ENCODE measurements at places on chromosomes 1 and 21.

GRCh38 chr1:82390627-82391026, 589.9 kb downstream of the ADGRL2 start:
- no peak for DNase-seq

DNA sequence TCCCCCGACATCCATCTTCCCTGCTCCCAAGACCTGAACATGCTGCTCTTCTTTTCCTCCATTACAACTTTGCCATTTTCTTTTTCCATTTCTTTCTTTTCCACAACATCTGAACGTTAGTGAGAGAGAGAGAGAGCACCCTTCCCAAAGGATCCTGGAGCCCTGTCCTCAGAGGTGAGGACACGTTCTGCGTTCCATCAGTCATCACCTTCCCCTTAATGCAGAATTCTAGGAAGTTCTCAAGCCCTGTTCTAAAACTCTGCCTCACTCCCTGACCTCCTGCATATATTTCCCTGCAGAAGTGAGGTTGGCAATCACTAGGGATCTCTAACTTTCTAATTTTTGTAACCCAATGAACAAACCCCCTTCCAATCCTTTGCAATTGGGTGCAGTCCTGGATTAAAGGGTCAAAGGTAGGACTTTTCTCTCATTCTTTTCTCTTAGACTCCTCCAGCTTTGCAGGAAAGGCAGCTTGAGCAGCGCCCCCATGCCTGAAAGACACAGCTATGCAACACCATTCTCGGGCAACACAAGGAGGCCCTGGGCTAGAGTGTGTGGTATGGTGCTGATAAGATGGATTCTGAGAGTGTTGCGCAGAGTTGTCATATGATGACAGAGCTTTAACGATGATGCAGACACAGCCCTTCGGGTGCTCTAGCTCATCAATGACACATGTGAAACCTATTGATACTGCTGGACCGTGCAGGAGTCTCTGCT, 59.2 kb upstream of the TNR start:
- DNase-seq: peak; percentile 20

DNA sequence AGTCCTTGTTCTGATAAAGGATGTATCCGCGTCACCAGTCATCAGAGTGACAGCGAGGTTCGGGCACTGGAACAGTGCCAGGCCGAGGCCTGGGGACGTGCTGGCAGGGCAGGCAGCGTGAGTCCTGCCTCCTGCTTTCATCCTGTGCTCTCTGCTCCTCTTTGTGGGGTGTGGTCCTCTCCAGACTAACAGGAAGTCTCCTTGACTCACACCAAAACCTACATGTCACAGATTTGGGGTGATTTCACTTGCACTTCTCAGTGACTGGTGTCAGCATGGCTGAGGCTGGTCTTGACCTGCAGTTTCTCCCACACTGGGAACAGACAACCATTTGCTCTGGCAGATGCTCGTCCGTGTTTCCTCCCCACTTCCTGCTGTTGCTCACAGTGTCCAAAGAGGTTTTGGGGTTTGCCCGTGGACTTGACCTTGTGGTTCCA, 8.8 kb upstream of the NLRP3 start:
- peak; percentile 55 for DNase-seq

DNA sequence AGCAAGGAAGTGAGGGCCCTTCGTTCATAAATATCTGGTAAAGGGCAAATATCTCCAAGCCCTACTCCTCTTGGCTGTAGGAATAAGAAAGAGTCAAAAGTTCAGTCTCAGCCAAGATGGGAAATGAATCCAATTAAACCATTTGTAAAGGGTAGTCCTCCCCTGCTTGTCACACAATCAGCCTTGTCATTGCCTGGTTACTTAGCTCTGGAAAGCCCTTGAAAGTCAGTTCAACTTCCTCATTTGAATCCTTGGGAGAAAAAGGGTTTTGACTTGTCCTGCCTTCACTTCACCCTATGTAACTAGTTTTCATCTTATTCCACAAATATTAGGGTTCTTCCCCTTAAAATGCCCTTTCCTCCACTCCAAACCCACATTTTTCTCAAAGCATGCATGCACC, 100.0 kb downstream of the ELAVL4 start:
- peak; percentile 2 for DNase-seq

GRCh38 chr21:25691976-25692375, 42.7 kb downstream of the ATP5PF start:
- DNase-seq: no peak

DNA sequence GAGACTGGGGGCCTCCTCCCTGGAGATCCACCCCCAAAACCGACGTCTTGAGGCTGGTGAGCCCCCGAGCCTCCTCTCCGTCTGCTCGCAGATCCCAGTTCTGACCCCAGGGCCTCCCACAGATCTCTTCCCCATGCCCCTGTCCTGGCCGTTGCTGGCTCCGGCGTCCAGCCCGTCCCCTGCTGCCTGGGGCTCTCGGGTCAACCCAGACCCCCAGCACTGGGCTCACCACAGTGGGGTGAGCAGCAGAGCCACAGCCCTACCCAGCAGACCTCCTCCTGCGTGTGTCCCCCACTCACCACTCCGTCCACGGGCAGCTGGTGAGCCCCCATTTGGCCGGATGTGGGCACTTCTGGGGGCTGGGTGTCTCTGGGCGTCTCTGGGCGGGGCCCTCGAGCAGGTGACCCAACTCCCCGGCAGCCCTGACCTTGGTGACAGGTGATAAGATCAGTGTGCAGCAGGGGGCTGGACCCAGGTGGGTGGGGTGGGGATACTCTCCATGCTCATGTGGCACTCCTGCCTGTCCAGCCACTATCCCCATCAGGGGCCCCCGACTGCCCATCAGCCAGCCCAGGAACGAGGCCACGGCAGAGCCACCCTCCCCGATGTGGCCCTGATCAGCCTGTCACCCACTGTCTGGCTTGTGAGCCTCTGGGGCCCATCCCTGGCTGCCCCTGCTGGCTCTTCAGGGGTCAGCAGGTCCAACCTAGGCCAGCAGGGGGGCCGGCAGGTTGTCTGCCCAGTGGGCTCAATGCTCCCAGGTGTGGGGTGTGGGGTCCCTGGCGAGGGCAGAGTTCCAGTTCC, 709 bp downstream of the TNFRSF14 start:
- peak; percentile 62 for DNase-seq

DNA sequence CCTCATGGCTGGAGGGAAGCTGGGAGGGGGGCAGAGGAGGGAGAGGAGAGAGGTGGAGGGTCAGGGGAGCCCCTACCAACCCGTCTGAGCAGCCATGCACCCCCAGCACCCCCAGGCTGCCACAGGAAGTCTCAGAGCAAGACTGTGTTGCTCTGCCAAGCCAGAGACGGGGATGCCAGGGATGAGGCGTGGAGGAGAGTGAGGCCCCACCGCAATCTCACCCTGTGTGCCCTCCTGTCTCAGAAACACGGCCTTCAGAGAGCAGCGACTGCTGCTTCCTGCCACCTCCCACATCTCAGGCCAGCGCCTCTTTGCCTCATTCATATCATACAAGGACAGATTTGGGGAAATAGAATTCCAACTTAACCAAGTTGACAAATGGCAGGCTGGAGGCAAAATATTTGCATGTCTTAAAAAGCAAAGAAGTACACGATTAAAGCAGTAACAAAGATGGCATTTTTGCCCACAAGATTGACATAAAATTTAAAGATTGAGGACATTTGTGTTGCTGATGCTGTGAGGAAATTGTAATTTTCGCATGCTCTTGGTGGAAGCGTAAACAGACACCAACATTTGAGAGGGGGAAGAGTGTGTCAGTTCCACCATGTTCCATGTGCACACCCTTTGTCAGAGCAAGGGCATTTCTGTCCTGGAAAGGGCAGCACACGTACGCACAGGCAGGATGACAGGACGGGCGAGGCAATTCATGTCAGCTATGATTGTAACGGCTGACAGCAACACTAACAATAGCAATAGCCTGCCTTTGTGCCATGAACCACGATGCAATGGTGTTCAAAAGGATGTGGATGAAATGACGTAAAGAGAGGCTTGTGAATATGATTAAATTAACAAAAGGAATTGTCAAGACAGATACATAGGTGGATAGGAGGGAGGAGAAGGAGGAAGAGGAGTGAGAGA, 59.0 kb upstream of the BACE2 start:
- DNase-seq: peak; percentile 8

DNA sequence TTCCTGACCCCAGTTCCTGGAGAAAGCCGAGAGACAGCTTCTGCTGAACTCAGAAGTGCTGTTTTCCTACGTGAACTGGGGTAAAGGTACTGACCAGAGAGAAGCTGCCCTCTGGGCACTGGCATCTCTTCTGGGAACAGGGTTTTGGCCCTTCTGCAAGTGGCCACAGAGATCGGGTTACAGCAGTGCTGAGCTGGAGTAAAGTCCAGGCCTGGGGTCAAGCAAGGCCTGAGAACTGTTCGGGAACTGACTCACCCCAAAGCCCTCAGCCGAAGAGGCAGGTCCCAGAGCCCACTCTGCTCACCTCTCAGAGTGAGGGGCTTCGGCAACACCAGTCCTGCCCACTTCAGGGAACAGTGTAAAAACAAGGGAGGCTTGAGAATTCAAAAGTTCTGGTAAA, 177.2 kb upstream of the RUNX1 start:
- DNase-seq: no peak

GRCh38 chr1:214008791-214009422, 21.1 kb downstream of the PROX1 start:
- no peak for DNase-seq

GRCh38 chr1:175209493-175209921, 16.9 kb upstream of the KIAA0040 start:
- DNase-seq: peak; percentile 69

- DNase-seq: no peak
Measured at GRCh38 chr1:56191369-56191768, 388.0 kb downstream of the PLPP3 start.

- DNase-seq: no peak
Measured at GRCh38 chr1:216818284-216818683, 95.1 kb upstream of the ESRRG start.

GRCh38 chr1:186901631-186902030, 72.9 kb downstream of the PLA2G4A start:
- DNase-seq: no peak

- DNase-seq: no peak
Measured at GRCh38 chr1:30445449-30445848, 277.9 kb downstream of the MATN1 start.

DNA sequence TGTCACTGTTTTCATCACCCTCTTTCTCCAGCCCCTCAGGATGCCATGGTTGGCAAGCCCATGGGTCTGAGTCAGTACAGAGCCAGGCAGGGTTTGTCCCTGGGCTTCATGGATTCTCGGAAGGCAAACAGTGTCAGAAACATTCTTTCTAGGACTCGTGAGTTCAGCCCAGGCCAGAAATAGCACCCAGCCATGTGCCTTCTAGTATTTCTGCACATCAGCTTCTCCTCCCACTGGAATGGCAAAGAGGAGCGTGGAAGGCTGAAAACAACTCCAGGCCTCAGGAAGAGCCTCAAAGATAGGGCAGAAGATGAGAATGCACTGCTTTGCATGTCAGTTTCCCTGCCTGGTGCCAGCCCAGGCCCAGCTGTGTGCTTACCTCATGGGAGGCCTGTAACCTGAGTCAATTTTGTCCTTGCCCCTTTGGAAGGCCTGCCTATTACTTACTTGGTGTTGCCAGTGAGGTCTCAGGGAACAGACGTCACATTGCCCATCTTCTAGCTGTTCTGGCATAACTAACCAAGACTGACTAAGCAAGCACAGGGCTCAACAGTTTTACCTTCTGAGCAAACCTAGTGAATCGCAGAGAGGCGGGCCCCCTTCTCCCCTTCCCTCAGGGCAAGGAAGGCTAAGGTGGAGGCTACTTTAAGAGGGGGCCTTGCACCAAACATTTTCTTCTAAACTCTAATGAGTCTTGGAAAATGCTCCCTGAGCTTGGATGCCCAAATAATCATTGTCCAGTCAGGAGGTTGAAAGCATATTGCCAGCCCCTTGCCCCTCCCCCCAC, 42.4 kb downstream of the GLUL start:
- DNase-seq: no peak

GRCh38 chr1:206521127-206521526, 13.8 kb downstream of the RASSF5 start:
- DNase-seq: no peak

- DNase-seq: peak; percentile 88
Measured at GRCh38 chr1:209648931-209649776, 3.1 kb downstream of the LAMB3 start.

- DNase-seq: no peak
Measured at GRCh38 chr1:214923278-214923915, 159.1 kb upstream of the KCNK2 start.

- no peak for DNase-seq
Measured at GRCh38 chr1:55506740-55507577, 291.8 kb upstream of the USP24 start.

DNA sequence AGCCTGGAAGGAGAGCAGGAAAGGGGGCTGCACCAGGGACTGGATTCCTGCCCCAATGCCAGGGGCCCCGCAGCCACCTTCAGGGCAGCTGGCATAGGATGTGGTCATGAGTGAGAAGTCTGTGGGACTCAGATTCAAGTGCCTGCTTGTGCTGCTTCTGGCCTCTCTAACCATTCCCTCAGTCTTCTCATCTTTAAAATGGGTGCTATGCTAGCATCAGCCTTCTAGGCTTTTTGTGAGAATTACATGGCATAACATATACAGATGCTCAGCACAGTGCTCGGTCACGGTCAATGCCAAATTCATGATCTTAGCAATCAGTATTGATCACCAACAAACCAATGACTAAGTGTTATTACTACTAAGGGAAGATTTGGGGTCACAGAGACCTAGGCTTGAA, 23.5 kb downstream of the TRIM62 start:
- DNase-seq: no peak

DNA sequence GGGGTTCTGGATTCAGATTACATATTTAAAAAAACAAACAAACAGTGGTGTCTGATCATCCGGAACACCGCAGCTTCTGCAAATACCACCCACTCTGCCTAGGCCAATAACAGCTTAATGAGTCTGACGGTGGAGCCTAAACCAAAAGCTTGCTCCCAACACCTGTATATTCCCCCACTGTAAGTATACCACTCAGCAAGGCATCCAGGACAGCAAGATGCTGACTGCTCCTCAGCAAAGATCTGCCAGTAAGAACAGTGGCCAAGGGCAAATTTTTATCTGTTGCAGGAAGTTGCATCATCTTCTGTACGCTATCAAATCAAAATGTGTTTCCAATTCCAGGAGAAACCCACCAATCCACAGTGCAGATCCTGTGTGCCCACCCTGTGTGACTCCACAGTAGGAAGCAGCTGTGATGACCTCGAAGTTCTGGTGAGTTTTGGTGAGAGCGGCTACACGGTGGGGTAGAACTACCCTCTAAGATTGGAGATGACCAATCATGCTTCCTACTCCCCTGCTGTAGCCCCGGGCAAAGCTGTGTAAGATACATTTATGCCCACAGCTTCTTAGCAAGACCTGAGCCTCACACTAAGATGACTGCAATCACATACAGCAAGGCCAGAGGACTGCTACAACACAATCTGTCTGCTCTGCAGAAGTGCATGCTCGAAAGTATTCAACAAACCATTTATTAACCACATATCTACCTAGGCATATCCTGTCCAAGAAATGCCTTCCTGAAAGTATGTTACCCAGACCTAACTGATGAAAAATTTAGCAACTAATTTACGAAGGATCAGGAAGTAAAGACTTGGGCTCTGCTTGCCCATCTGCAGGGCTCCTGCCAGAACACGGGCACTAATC, 30.5 kb downstream of the SIPA1L2 start:
- peak; percentile 26 for DNase-seq

GRCh38 chr1:38291906-38292521, 245.4 kb upstream of the POU3F1 start:
- DNase-seq: no peak

All from hematopoietic multipotent progenitor cell treated with erythropoietin and hydrocortisone succinate and interleukin-3 and kit ligand, for 6 days (in vitro differentiated cells).